ENCODE measurements at places on chromosomes 6 and 20.

DNA sequence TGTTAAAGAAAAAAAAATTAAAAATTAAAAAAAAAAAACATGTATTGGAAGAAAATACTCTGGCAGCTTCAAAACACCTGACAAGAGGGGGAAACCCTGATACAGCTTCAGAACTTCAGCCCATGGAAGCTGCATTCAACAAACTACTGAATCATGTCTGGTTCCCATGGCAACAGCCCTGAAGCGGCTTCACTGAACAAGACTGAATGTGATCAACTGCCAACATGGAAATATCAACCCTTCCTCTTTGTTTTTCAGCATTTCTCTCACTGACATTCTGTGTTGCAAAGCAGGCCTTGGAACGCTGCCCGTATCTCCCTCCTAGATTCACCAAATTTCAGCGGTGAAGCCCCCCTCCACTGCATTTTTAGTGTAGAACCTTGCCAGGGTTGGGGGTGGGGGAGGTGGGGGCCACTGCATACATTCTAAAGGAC lies 91.3 kb upstream of the SHLD1 start:
- peak; percentile 91 for DNase-seq

DNA sequence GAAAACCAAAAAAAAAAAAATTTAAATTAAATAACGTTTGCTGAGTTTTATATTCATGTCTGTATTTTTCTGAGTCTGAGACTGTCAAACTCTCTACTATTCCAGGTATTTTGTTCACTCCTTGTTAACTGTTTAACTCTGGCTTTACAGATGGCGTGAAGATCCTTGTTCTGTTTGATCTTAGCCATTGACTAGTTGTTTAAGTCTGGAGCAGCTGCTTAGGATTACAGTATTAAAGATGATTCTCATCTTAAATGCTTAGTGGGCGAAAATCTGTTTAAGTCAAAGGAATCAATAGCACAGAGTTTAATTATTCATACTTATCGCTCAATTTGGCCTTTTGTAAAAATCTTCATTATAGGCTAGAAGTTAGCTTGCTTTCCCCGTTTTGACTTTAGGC lies 2.4 kb downstream of the PHACTR2 start:
- no peak for DNase-seq

DNA sequence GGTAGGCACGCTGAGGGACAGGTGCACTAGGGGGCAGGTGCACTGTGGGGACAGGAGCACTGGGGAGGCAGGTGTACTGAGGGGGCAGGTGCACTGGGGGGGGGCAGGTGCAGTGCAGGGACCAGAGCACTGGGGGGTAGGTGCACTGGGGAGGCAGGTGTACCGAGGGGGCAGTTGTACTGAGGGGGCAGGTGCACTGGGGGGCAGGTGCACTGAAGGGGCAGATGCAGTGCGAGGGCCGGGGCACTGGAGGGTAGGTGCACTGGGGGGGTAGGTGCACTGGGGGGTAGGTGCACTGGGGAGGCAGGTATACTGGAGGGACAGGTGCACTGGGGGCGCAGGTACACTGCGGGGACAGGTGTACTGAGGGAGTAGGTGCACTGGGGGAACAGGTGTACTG lies 39.5 kb downstream of the DAAM2 start:
- DNase-seq, result no peak

- DNase-seq, result no peak
Measured at GRCh38 chr20:64222291-64222735, 33.2 kb upstream of the PCMTD2 start.

- DNase-seq, result no peak
Measured at GRCh38 chr6:39822846-39823815, 31.0 kb downstream of the DAAM2 start.

DNA sequence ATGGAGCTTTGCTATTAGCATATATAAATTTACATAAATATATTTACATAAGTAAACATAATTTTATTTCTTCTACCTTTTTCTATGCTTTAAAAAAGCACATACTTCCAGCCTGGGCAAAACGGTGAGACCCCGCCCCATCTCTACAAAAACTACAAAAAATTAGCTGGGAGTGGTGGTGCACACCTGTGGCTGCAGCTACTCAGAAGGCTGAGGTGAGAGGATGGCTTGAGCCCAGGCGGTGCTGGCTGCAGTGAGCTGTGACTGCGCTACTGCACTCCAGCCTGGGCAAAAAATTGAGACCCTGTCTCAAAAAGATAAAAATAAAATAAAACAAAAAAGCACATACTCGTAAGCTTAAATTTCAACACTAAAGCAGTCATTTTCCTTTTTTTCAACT lies 30.3 kb downstream of the ELOVL5 start:
- DNase-seq, result no peak
